Activated CD4-positive, alpha-beta T cell treated with anti-CD3 and anti-CD28 coated beads, Interleukin-2, Interleukin-6, amounts not matched to agents 100 ng/mL and 50 ng/mL, durations not matched to agents 16 hours and 8 hours (primary cell): ENCODE measurements at places on chromosomes 7 and 10.
A peak's percentile ranks its signal among the peaks of the same experiment; 100 is the strongest.

- no peak for DNase-seq
Observed at GRCh38 chr7:80124526-80125264, 9.9 kb upstream of the GNAI1 start.

- no peak for DNase-seq
Observed at GRCh38 chr10:49678827-49679479, 498 bp upstream of the C10orf53 start.

GRCh38 chr7:78435355-78435754, 636.8 kb downstream of the PHTF2 start:
- DNase-seq: no peak

DNA sequence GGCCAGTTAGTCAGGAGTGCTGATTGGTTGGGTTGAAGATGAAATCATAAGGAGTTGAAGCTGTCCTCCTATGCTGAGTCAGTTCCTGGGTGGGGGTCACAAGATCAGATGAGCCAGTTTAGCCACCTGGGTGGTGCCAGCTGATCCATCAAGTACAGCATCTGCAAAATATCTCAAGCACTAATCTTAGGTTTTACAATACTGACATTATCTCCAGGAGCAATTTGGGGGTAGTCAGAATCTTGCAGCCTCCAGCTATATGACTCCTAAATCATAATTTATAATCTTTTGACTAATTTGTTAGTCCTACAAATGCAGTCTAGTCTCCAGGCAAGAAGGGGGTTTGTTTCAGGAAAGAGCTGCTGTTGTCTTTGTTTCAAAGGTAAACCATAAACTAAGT, 184.1 kb upstream of the STK17A start:
- no peak for DNase-seq

DNA sequence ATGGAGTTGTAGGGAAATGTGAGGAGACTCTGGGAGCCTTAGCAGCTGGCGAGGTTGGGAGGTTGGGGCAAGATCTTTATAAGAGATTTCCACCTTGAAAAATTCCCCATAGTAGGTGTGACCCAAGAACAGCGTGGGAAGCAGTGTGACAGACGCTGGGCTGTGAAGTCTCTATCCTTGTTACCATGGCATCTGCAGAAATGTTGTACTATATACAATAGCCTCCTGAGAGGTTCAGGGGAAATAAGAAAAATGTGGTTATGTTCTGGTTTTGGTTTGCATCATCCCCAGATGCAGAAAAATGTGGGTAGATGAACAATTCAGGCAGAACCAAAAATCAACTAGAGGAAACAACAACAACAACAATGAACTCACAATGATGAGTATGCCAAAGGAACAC, 498.6 kb downstream of the SH2D4B start:
- DNase-seq: peak; percentile 1

DNA sequence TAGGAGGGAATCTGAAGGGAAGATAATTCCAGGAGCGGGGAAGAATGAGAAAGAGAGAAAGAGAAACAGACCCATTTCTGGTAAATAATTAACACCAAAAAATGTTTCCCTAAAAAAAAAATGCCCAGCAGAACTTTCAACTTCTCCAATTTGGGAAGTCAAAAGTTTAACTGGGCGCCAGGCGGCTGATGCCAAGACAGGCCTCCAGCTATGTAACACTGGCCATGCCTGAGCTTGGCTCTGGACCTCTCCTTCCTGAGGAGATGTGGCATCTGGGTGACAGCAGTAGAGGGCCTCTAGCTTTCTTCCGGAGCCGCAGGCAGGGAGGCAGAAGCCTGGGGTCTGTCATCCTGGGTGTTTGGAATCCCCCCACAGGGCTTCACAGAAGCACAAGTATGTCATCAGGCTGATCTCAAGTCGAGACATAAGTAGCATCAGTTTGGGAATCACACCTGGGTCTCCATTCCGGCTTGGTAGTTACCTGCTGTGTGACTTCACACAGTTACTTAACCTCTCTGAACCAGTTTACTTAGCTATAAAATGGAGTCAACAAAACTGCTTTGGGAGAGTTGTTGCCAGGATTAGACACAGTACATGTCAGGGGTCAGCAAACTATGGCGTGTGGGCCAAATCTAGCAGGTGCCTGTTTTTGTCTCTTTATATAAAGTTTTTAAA, 50.5 kb upstream of the TCF7L2 start:
- no peak for DNase-seq
